ENCODE measurements at places on chromosomes 4 and X. TPM values are rescaled to one million over a fixed set of nuclear protein-coding genes. Genes with fewer than 3 reads are reported as not detected.

The SHOX gene
- not detected for total RNA-seq

The CDKL5 gene
- total RNA-seq = 2.9 TPM

The SHROOM3 gene
- total RNA-seq = not detected

The CNKSR2 gene
- total RNA-seq = 14.7 TPM

The SPACA5 gene
- not detected for total RNA-seq

The RHOXF1 gene
- 4.7 TPM for total RNA-seq

DNA sequence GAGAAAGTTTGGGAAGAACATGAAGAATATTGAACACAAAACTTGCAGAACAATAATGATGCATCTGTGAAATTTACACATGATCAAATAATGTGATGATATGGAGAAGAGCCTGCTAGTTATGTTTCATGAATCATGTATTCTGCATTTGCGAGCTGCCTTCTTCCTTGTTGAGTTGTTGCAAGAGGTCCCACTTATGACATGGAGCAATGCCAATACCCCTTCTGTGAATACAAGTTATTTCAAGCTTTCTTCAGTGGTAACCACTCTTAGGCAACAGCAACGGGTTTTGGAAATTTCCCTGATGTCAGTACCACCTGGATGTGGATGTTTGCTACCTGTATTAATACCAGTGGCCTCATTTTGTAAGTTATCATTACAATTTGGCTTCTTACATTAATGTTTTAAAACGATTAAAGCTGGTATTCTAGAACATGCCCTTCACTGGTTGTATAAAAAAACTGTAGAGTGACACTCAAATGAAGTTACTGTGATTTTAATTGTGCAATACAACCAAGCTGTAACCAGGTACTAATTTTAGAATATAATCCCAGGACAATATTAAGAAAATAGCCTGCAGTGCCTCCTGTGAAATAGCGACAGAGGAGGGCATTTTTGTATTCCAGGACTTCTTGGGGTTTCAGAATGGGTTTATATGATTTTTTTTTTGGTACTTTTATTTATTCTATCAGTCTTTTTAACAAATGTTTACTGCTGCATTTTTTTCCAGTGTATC, 25.3 kb downstream of the IQCM start:
- no peak for DNase-seq
- no peaks in the 10 kb centered on the region for H3K4me1 ChIP-seq
- H3K27ac ChIP-seq = no peak overlapping the region
- H3K27me3 ChIP-seq = no peaks in the 10 kb centered on the region
- H3K4me3 ChIP-seq = no peak overlapping the region
- no peaks in the 10 kb centered on the region for H3K36me3 ChIP-seq

GRCh38 chr4:26298198-26298947, 22.4 kb upstream of the RBPJ start:
- H3K4me1 ChIP-seq = peaks cover 8% of the 10 kb centered on the region
- DNase-seq = no peak
- H3K27me3 ChIP-seq = no peaks in the 10 kb centered on the region
- peak overlapping the region; percentile 90 for H3K4me3 ChIP-seq
- peak overlapping the region; percentile 66 for H3K27ac ChIP-seq

Measured in CD4-positive, CD25-positive, alpha-beta regulatory T cell (primary cell).